ENCODE measurements at places on chromosomes 5 and 9. TPM values are rescaled to one million over a fixed set of nuclear protein-coding genes. Genes with fewer than 3 reads are reported as not detected.

CKMT2 gene
- total RNA-seq: 7.8 TPM

PCDHB5 gene
- total RNA-seq: 16.4 TPM

CNTFR gene
- total RNA-seq: 14.7 TPM

ACOT12 gene
- total RNA-seq: not detected

ADGRD2 gene
- 0.76 TPM for total RNA-seq

ODF2 gene
- 17.4 TPM for total RNA-seq

DDX4 gene
- total RNA-seq: not detected

PPWD1 gene
- total RNA-seq: 104 TPM

PCA3 gene
- total RNA-seq: 0.43 TPM

TRPM6 gene
- total RNA-seq: 0.76 TPM

PCDHB4 gene
- 10.5 TPM for total RNA-seq

GCNT4 gene
- 4.0 TPM for total RNA-seq

WNT8A gene
- not detected for total RNA-seq

GGTA1 gene
- 0.77 TPM for total RNA-seq

FOXD4L5 gene
- not detected for total RNA-seq

SH3PXD2B gene
- total RNA-seq: 30.6 TPM

PCDHB16 gene
- 5.5 TPM for total RNA-seq

DNA sequence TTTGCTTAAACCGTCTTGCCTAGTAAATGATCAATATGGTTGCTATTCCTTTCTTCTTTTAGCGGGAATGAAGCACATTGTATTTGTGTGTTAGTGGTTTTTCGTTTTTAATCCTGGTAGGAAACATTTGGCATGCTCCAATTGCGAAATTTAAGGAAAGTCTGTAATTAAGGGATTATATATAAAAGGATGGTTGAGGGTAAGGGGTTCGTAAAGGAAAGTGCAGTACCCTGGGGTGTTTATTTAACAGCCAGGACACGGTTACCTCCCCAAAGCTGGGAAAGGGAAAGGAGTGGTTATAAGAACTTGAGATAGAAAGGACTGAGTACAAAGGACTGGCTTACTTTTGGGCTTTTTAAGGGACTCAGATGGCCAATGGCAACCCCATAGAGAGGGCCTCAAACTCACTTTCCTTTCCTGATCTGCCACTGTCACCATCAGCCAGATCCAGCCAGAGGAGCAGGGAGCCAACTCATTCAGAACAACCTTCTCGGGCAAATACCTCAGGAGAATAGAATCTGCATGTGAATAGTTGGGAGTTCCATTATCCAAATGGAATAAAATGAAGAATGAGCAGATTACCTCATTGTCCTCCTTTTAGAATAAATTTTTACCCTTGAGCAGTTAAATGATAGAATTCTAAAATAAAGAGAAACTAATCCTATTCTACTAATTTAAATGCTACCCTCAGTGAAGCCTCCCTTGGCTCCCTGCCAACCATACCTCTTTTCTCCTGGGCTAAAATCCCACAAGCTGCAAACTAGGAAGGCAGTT lies 117.7 kb downstream of the SNCAIP start:
- no peaks in the 10 kb centered on the region for H3K36me3 ChIP-seq
- no peak overlapping the region for H3K27ac ChIP-seq
- no peaks in the 10 kb centered on the region for H3K4me1 ChIP-seq

DNA sequence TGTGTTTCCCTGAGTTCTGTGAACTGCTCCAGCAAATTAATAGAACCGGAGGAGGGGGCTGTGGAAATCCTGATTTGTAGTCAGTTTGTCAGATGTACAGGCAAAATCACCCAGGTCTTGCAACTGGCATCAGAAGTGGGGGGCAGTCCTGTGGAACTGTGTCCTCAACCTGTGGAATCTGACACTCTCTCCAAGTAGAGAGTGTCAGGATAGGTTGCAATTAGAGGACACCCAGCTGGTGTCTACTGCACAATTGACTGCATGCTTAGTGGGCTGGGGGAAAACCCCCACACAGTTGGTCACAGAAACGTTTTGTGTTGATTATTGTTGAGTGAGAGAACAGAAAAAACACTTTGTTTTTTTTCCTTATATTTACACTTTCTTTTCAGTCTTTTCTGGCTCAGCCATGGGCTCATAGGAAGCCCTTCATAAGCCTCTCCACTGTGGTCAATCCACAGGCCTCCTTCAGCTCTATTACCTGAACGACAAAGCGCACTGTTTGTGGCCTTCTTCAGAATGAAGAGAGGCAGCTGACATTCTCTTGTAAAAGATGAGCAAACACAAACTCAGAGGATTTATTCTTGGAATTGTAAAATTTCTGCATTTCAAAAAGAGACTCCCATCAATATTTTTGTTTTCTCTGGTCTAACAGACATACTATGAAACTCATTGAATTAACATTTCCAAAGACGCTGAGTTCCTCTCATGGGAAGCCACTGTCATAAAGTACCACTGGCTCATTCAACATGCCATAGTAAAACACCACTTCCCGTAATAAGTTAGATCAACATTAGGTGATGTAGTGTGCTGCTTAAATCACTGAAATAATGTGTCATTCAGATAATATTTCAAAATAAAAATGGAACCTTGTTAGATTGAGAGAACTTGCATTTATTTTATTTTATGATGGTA lies 348.9 kb upstream of the RFX3 start:
- no peaks in the 10 kb centered on the region for H3K4me1 ChIP-seq
- H3K4me3 ChIP-seq: no peak overlapping the region
- H3K36me3 ChIP-seq: no peaks in the 10 kb centered on the region

- H3K27me3 ChIP-seq: no peaks in the 10 kb centered on the region
- H3K4me3 ChIP-seq: no peak overlapping the region
- no peaks in the 10 kb centered on the region for H3K36me3 ChIP-seq
- peak overlapping the region; percentile 19 for H3K27ac ChIP-seq
These were observed 75.7 kb upstream of the CCDC112 start for GRCh38 chr5:115372146-115372545.

GRCh38 chr5:55446640-55447351 lies 88.0 kb downstream of the PLPP1 start:
- H3K27me3 ChIP-seq: no peaks in the 10 kb centered on the region
- no peaks in the 10 kb centered on the region for H3K36me3 ChIP-seq
- H3K4me1 ChIP-seq: peaks cover 4% of the 10 kb centered on the region
- peak overlapping the region; percentile 68 for H3K27ac ChIP-seq

GRCh38 chr5:96709152-96709821 lies 47.1 kb downstream of the CAST start:
- H3K27me3 ChIP-seq: no peaks in the 10 kb centered on the region
- H3K36me3 ChIP-seq: no peaks in the 10 kb centered on the region
- H3K4me1 ChIP-seq: no peaks in the 10 kb centered on the region

DNA sequence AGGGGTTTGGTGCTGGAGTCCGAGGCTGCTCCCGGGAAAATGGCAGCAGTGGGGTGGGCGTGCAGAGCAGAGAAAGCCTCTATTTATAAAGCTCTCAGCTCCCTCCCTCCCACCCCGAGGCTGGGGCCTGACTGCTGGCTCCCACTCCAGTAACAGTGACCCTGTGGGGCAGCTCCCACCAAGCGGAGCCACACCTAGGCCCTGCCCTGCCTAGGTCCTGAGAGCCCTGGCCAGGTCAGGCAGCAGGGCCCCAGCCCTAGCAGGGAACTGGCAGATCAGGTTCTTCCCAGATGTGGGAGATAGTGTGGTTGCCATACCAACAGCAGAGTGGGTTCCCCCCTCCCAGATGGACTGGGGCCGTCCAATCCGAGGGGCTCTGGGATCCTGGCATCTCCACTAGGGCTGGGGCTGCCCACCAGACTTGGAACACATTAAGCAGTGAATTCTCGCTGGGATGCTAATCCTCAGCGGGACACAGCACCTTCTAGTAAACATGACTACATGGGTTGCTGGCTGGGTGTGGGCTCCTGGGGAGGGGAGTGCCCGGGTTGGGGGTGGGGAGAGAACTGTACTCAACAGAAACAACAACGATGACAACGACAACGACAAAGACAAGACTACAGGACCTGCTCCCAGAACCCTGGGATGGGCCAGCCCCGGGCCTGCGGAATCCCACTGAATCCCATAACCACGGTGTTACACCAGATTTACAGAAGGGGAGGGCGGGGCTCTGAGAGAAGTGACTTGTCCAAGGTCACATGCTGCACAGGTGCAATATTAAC lies 1.5 kb downstream of the SH3GLB2 start:
- H3K36me3 ChIP-seq: no peaks in the 10 kb centered on the region
- DNase-seq: peak; percentile 32
- no peaks in the 10 kb centered on the region for H3K27me3 ChIP-seq
- H3K27ac ChIP-seq: peak overlapping the region; percentile 64

DNA sequence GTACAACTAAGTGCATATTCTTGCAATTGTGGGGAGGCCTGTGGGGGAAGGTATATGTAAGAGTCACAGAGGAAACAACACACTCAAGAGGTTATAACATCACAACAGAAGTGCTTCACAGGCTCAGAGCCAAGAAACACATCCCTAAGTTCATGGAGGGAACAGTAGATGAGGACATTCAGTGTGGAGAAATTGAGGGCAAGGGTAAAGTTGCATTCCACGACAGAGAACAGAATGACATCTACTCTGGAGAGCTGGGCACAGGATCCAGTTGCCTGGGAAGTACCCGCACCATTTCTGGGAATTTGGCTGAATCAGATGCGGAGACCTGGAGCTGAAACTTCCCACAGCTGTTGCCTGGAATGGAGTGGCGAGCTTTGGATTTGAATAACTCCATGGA lies 197.2 kb downstream of the NXNL2 start:
- no peak overlapping the region for H3K4me3 ChIP-seq
- H3K36me3 ChIP-seq: no peaks in the 10 kb centered on the region
- no peak for DNase-seq
- no peaks in the 10 kb centered on the region for H3K27me3 ChIP-seq

GRCh38 chr9:134437403-134438194 lies 111.3 kb downstream of the RXRA start:
- H3K27ac ChIP-seq: peak overlapping the region; percentile 85
- peaks cover 10% of the 10 kb centered on the region for H3K4me1 ChIP-seq
- H3K4me3 ChIP-seq: no peak overlapping the region
- no peaks in the 10 kb centered on the region for H3K36me3 ChIP-seq
- DNase-seq: no peak
- H3K27me3 ChIP-seq: no peaks in the 10 kb centered on the region

GRCh38 chr9:121895358-121895757 lies 197.8 kb downstream of the TTLL11 start:
- DNase-seq: no peak
- no peak overlapping the region for H3K27ac ChIP-seq
- H3K4me3 ChIP-seq: no peak overlapping the region
- H3K4me1 ChIP-seq: no peaks in the 10 kb centered on the region
- no peaks in the 10 kb centered on the region for H3K36me3 ChIP-seq

DNA sequence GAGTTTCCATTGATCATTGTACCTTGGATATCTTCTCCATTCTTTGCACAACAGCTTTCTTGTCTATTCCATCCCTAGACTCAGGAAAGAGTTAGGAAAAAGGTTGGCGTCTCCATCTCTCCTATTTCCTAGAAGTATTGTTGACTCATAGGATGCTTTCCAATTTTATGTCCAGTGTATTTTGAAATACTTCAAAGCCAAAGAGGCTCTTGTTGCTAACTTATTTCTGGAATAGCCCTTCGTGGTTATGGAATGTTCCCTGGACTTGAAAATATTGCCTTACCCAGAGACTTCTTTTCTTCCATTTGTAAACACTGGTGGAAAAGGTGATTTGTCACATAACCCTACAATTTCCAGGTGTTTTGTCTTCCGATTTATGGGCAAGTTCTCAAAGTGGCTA lies 402.3 kb upstream of the ZNF608 start:
- H3K36me3 ChIP-seq: no peaks in the 10 kb centered on the region
- H3K27me3 ChIP-seq: no peaks in the 10 kb centered on the region
- DNase-seq: no peak
- no peak overlapping the region for H3K27ac ChIP-seq

- H3K27me3 ChIP-seq: no peaks in the 10 kb centered on the region
- no peaks in the 10 kb centered on the region for H3K4me1 ChIP-seq
- H3K4me3 ChIP-seq: no peak overlapping the region
- no peaks in the 10 kb centered on the region for H3K36me3 ChIP-seq
These were observed 175.0 kb downstream of the MACROH2A1 start for GRCh38 chr5:135223891-135224625.

DNA sequence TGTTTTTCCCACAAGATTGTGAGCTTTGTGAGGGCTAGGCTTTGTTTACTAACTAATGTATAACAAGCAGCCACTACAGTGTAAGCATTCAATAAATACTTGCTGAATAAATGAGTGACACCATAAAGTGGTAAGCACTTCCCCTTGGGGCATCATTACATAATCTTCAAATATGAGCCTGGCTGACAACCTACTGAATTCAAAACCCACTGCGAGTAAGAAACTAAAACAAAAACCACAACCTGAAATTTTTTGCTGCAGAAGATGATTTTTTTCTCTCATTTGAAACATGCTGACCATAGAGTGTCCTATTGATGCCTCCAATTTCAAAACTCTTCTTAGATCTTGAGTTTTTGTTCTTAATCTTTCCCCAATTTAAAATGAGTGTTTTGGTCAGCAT lies 331.3 kb upstream of the CCNG1 start:
- H3K27ac ChIP-seq: no peak overlapping the region
- no peaks in the 10 kb centered on the region for H3K27me3 ChIP-seq
- no peaks in the 10 kb centered on the region for H3K4me1 ChIP-seq
- DNase-seq: no peak
- H3K4me3 ChIP-seq: no peak overlapping the region
- no peaks in the 10 kb centered on the region for H3K36me3 ChIP-seq

DNA sequence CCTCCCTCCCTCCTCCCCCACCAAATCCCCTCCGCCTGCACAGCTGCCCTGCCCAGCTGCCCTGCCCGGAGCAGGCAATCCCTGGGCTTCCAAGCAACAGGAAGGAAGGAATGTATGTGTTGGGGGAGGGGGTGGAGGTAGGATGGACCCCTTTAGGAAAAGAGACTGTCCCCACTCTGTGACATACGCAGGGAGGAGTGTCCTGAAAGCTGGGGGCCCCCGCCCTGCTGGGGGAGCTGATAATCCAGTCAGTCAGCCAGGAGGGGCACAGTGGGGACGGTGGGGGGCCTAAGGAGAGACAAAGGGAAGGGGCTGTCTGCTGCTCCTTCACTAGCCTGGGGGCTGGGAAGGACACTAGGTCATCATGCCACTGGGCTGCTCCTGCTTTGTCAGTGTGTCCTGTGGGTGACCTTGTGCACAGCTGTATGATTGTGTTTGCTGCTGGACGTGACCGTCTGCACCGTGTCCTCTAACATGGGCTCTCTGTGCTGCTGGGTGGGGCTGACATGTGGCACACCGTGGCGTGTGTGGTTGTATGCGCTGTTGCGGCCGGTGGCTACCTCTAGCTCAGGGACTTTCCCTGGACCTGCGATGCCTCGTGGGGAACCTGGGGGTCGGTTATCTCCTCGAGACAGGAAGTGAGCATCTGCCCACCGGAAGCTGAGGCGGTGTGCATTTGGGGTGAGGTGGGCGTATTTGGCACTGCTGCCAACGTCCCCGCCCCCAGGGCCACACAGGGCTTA lies 3.0 kb downstream of the N4BP3 start:
- H3K4me1 ChIP-seq: peaks cover 12% of the 10 kb centered on the region
- no peak overlapping the region for H3K4me3 ChIP-seq
- H3K36me3 ChIP-seq: no peaks in the 10 kb centered on the region
- no peak overlapping the region for H3K27ac ChIP-seq
- no peaks in the 10 kb centered on the region for H3K27me3 ChIP-seq
- no peak for DNase-seq

- no peak overlapping the region for H3K4me3 ChIP-seq
- H3K27ac ChIP-seq: no peak overlapping the region
- no peaks in the 10 kb centered on the region for H3K36me3 ChIP-seq
- H3K27me3 ChIP-seq: no peaks in the 10 kb centered on the region
These were observed 18.7 kb downstream of the RETREG1 start for GRCh38 chr5:16597946-16598694.

Measured in uterus (tissue), 4 donors.